ENCODE measurements at places on chromosomes 3 and 15.
A peak's percentile ranks its signal among the peaks of the same experiment; 100 is the strongest.

DNA sequence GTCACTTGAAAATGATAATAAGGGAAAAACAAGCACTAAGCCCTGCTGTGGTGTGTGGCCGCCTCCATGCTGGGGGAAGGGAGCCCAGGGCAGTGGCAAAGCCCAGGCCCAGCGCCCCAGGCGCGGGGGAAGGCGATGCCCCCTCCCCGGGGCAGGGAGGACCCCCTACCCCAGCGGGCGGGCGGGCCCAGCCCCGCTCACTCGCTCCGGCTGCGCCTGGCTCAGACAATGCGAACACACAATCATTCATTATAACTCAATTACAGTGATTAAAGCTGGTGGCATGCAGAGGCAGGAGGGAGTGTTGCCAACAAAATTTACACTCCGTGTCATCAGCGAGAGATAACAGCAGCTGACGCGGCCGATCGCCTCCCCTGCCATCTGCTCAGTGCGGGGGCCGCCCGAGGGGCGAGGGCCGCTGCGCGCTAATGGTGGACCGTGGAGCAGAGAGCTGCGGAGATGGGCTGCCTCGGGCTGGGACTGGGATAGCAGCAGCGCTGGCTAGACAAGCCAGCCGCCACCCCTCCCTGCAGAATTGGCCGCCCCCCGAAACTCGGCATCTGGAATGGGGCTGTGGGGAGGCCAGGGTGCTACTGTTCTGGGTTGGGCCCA lies 64.1 kb downstream of the TLE3 start:
- DNase-seq = no peak

- DNase-seq = peak; percentile 66
Measured at GRCh38 chr3:48400824-48401433, 28.9 kb downstream of the FBXW12 start.

DNA sequence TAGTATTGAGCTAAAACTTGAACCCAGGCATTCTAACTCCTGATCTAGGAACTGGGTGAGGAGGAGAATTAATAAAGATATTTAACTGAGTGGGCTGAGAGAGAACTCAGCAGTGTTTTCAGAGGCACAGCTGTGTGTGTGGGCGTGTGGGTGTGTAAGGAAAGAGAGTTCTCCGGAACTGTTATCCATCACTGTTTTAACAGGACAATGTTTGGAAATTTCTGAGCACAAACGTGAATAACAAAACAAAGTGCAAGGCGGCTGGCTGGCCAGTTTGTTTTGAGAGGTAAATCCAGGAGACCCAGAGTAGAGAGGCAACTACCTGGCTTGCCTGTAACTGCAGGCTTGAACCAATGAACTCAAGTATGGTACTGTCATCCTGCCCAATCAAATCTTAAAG lies 5.0 kb upstream of the PTPN9 start:
- no peak for DNase-seq

DNA sequence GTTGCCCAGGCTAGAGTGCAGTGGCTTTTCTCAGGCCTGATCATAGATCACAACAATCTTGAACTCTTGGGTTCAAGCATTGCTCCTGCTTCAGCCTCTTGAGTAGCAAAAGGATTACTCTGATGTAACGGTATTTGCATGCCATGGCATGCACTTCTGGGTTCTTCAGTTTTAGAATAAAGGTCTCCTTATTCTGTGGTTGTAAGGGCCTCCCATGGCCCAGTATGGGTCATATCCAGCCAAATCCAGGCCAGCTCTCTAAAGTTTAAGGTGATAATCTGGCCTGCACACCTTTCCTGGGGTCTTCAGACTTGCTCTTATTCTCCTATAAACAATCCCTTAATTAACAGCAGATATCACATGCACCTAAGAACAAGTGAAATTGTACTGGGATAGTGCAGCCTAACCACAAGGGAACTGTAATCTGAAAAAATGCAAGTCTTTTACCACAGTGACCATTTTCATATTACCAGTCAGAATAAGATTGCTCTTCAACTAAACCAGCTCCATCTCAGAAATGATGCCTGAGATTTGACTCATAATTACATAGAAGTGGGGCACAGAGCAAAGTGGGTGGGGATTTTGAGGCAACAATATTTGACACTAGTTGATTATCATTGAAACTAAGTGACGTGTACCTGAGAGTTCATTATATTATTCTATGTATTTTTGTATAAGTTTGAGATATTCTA lies 25.4 kb downstream of the COMMD2 start:
- no peak for DNase-seq

DNA sequence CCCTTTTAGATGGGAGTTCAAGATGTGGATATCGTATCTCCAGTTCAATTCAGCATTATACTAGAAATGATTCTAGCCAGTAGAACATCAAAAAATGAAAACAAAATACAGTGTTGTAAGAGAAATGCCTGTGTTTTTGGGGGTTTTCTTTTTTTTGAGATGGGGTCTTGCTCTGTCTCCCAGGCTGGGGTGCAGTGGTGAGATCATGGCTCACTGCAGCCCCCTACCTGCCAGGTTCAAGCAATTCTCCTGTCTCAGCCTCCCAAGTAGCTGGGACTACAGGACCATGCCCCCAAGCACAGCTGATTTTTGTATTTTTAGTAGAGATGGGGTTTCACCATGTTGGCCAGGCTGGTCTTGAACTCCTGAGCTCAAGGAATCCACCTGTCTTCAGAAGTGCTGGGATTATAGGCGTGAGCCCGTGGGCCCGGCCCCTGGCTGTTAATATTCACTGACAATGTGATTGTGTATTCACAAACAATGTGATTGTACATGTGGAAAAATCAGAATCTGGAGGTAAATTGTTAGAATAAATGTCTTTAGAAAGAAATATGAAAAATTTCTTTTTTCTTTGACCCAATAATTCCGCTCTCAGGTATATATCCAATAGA lies 59.0 kb downstream of the ARIH1 start:
- no peak for DNase-seq
